DND-41 (cell line): ENCODE measurements at places on chromosomes 2 and 18.

- H3K4me3 ChIP-seq, result no peak overlapping the region
- DNase-seq, result no peak
- no peaks in the 10 kb centered on the region for H3K27me3 ChIP-seq
- H3K27ac ChIP-seq, result no peak overlapping the region
- H3K36me3 ChIP-seq, result no peaks in the 10 kb centered on the region
Measured at GRCh38 chr18:72935744-72936143, 68.0 kb upstream of the NETO1 start.

DNA sequence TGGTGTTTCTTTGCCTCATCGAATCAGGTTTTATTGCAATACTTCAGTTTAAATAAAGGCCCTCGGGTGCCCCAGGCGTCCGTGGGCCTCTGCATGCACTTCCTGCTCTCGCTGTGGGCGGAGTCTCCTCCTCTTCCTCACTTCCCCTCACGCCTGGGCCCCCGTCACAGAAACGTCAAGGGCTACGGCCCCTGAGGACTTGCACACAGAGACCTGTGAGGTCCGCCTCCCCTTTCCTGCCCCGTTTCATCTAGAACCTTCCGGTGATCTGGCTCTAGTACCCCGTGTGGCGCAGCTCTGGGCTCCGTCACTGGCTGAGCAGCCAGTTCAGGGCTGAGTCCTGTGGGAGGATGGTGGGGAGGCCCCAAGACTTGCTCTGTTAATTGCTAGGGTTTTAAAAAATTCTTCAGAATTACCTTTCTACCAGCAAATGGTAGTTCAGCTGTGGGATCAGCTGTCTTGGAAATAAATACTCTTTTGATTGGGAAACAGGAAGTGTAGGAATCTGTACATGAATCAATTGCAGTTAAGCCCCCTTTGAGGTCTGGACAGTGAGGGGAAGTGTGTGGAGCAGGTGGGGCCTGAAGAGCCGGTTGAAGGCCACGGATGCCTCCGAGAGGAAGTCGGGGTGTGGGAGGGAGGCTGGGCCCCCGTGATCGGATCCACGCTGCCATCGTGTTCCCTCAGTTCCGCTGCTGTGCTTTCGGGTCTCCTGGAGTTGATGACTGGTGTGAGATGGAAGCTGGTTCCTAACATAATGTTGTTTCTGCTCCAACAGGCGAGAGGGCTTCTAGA is 10.2 kb downstream of the NFATC1 start:
- H3K4me3 ChIP-seq, result no peak overlapping the region
- peak; percentile 46 for DNase-seq
- H3K36me3 ChIP-seq, result peaks cover 8% of the 10 kb centered on the region
- no peaks in the 10 kb centered on the region for H3K27me3 ChIP-seq

- H3K4me1 ChIP-seq, result no peaks in the 10 kb centered on the region
- no peak overlapping the region for H3K27ac ChIP-seq
- H3K4me3 ChIP-seq, result no peak overlapping the region
- H3K27me3 ChIP-seq, result no peaks in the 10 kb centered on the region
Measured at GRCh38 chr18:13105059-13105458, 113.5 kb upstream of the LDLRAD4 start.

DNA sequence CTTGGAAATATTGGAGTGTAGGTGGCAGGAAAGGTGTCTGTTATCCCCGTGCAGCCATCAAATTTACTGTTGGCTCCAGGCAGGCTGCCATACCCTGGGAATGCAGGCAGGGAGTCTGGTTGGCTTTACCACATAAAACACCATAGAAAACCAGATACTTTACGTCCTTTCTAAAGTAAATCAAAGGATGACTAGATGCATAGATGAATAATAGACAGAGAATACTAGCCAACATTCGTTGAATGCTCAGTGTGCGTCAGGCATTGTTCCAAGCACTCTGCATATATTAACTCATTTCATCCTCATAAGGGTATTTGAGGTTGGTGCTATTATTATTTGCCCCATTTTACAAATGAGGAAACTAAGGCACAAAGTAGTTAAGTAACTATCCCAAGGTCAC is 65.2 kb downstream of the VSNL1 start:
- H3K27me3 ChIP-seq, result no peaks in the 10 kb centered on the region
- no peaks in the 10 kb centered on the region for H3K4me1 ChIP-seq
- H3K36me3 ChIP-seq, result no peaks in the 10 kb centered on the region
- no peak for DNase-seq

- H3K27me3 ChIP-seq, result peaks cover 29% of the 10 kb centered on the region
- H3K4me3 ChIP-seq, result no peak overlapping the region
- no peaks in the 10 kb centered on the region for H3K4me1 ChIP-seq
- DNase-seq, result no peak
Measured at GRCh38 chr2:109230941-109231420, 102.0 kb downstream of the SH3RF3 start.
